Esophagus squamous epithelium (tissue), 5 donors: ENCODE measurements at places on chromosomes 13 and 19.

- DNase-seq = no peak
These were observed 11.3 kb upstream of the MPHOSPH8 start for GRCh38 chr13:19622193-19622592.

DNA sequence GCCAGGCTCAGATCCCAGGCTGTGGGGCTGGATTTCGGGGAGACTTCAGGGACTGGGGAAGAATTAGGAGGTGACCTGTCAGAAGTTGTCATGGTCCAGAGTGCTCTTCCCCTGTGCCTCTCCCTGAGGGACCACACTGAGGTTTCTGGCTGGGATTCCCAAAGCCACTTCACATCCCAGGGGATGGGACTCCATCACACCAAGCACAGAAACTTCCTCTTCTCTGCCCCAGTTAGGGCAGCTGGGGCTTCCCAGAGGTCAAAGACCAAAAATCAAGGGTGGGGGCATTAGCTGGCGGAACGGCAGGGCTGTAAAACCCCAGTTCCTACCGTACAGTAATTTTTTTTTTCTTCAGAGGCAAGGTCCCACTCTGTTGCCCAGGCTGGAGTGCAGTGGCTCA is 7.4 kb downstream of the FCER2 start:
- DNase-seq = no peak

DNA sequence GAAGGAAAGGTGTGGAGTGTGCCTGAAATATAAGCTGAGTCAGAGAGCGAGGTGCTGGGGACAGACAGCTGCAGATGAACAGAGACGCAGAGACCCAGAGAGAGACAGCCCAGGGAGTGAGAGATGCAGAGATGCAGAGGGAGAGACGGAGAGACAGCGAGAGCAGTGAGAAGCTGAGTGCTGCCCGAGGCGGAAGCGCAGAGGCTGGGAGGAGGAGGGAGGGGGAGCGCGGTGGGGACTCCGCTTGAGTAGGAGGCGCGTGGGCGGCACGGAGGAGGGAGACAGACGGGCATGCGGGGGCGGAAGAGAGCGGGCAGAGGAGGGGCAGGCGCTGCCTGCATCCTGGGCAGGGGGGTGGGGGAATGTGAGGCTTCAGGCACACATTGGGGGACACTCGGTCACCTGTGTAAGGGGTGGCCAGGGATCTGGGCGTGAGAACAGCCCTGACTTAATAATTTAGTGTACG is 25.7 kb downstream of the SLC8A2 start:
- no peak for DNase-seq

- no peak for DNase-seq
These were observed 1.9 kb upstream of the ZNF628 start for GRCh38 chr19:55474269-55475265.

GRCh38 chr13:50126993-50127725 is 111.9 kb downstream of the KCNRG start:
- no peak for DNase-seq

DNA sequence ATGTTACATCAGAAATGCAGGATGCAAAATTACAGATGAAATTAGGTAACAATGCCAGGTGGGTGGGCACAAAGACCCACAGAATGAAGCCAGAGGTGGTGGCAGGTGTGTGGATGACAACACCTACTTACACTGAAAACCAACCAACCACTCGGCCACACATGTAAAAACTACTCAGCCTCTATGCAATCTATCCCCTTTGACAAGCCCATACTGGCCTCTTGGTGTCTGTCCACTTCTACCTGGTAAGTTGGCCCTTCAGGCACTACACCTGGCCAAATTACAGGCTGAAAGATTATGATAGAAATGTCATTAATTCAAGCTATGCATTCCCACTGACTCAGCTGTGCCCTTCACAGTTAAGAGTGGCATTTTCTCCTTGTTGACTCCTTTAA is 50.0 kb downstream of the BRD4 start:
- DNase-seq = no peak

GRCh38 chr19:41843371-41843770 is 1.1 kb downstream of the LYPD4 start:
- no peak for DNase-seq

DNA sequence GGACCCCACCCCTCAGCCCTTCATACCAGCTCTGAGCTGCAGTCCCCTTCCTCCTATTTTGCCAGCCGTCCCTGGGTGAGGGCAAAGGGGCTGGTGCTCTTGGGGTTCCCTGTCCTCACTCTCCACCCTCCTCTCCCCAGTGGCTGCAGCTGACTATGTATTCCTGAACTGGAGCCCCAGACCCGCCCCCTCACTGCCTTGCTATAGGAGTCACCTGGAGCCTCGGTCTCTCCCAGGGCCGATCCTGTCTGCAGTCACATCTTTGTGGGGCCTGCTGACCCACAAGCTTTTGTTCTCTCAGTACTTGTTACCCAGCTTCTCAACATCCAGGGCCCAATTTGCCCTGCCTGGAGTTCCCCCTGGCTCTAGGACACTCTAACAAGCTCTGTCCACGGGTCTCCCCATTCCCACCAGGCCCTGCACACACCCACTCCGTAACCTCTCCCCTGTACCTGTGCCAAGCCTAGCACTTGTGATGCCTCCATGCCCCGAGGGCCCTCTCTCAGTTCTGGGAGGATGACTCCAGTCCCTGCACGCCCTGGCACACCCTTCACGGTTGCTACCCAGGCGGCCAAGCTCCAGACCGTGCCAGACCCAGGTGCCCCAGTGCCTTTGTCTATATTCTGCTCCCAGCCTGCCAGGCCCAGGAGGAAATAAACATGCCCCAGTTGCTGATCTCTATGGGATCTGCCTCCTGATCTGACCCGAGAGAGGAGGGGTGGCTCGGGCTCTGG is 2.4 kb downstream of the COX7A1 start:
- no peak for DNase-seq

DNA sequence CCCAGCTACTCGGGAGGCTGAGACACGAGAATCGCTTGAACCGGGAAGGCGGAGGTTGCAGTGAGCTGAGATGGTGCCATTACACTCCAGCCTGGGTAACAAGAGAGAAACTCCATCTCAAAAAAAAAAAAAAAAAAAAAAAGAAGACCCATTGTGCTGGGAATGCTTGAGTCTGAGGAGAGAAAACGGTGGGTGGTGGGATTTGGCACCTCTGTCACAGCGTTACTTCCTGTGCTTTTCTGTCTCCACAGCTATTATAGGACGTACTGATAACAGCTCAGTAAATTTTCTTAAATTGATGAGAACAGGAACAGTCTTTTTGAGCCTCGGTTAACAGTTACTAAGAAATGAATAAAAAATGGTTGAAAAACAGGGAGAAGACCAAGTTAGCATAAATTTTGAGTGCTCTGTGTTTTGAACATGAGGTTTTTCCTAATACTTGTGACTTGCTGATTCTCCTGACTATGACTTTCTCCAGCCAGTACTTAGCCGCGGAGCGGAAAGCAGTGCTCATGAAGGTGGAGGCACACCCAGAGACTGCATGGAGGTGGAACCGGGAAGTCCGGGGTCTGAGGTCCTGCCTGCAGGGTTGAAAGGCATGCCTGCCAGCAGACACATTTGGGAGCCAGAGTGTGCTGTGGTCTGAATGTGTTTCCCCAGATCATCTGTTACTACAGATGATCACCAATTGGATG is 55.3 kb upstream of the TEX29 start:
- no peak for DNase-seq

- no peak for DNase-seq
These were observed 2.9 kb upstream of the FRY start for GRCh38 chr13:32028711-32029110.

GRCh38 chr13:32284927-32285632 is 30.1 kb downstream of the ZAR1L start:
- no peak for DNase-seq

DNA sequence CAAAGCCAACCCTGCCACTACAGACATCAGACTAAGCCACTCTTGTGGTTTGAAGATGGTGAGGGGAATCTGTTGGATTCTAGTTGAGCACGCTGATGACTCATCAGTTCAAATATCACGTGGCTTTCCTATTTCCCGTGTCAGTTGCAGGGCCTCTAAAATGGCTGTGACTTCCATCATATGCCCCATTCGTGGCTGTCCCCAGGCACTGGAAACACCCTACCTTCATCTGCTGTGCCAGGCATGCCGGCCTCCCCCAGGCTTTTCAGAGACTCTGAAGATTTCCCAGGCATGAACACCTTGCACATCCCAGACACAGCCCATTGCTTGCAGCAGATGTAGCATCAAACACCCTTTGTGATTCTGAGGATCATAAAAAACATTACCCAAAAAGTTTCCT is 659.9 kb downstream of the UQCRFS1 start:
- no peak for DNase-seq

- no peak for DNase-seq
These were observed 67.6 kb downstream of the UBL3 start for GRCh38 chr13:29782798-29783197.

- no peak for DNase-seq
These were observed 17.7 kb downstream of the TMEM161A start for GRCh38 chr19:19120308-19121231.

DNA sequence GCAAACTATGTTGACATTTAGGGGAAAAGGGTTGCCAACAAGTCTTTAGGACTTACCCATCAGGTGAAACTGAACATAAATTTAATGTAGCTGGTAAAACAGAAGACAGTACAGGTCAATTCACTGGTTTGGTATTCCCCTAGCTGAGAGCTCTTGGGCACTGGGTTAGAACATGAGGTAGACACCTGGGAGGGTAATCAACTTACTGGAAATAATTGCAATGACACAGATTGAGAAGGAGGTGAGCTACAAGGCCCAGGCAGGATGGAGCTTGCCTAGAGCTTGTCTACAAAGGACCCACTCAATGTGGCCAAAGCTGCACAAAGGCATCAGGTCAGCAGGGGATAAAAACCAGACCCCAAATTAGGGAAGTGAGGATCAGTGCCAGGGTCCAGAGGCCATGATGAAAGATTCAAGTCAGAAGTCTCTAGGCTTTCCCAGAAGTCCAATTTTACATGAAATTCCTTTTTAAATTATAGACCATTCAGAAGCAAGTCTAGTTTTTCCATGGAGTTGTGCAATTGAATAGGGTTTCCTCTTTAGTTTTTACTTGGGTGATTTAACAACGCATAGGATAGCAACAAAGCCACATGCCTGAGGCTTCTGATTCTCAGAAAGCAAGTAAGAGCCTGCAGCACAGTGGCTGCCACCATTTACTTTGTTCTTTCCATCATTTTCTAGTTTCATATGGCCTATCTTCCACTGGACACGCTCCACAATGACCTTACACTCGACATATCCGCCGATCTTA is 194.0 kb downstream of the NDFIP2 start:
- DNase-seq = no peak

DNA sequence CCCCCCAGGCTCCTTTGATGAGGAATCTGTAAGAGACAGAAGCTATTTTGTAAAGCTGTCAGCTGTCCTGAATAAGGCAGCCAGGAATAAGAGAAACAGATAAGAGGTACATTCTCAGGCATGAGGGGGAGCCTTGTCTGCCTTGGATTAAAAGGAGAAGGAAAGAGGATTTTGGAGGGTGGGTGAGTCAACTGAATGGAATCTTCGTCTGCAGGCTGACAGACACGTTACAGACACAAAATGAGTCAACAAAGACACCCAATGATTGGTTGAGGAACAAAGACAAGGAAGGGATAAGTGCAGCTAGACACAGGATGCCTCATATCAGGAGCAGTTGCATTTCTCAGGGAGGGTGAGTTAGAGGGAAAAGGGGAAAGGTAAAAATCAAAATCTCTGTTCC is 162.5 kb downstream of the OLFM4 start:
- no peak for DNase-seq

- DNase-seq = no peak
These were observed 74.9 kb downstream of the WTIP start for GRCh38 chr19:34556488-34556887.

- no peak for DNase-seq
These were observed 813 bp downstream of the ZNF562 start for GRCh38 chr19:9673912-9674662.

DNA sequence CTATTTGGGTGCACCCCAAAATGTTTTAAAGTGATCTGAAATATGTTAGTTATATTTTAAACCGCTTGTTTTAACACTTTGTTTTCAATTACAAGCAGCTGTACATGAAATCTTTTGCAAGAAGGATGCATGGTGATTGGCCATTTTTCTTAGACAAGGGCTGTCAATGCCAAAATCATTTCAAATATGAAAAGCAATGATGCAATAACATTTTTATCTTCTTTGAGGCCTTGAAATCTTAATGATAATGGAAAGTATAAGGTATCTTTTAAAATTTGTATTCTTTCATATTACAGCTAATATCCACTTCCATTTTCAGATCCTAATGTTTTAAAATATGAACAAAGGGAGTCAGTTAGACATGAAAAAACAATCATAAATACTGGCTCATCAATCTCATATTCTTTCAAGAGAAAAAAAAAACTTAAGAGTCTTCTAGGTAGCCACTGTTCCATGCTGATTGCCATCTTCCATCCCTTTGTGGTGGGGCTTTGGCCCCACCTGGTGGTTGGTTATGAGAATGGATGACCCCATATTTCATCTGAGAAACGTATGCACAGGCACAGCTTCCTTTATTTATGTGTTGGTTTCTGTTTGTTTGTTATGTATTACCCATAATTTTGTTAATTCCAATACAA is 330.3 kb upstream of the MIR17HG start:
- DNase-seq = no peak
